ENCODE measurements at places on chromosomes 7 and 10.

DNA sequence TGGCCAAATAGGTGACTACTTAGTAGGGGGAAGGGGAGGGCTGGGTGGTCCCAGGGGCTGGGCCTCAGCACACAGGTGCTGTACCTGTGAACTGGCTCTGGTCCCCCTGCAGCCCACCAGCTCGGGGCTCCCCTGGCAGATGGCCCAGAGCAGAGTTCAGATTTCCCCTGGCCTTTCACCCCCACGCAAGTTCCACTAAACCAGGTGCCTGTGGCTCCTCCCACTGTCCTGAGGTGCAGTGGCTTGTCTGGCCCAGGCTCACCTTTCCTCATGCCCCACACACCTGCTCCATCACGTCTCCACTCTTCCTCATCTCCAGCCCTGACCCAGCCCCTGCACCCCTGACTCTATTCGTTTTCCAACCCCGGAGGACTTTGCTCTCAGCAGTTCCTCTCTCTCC lies 47.3 kb upstream of the OPALIN start:
- DNase-seq, result no peak

- DNase-seq, result no peak
Measured at GRCh38 chr10:84224411-84225028, 824 bp downstream of the LRIT2 start.

- DNase-seq, result no peak
Measured at GRCh38 chr7:76326646-76327233, 24.3 kb downstream of the HSPB1 start.

DNA sequence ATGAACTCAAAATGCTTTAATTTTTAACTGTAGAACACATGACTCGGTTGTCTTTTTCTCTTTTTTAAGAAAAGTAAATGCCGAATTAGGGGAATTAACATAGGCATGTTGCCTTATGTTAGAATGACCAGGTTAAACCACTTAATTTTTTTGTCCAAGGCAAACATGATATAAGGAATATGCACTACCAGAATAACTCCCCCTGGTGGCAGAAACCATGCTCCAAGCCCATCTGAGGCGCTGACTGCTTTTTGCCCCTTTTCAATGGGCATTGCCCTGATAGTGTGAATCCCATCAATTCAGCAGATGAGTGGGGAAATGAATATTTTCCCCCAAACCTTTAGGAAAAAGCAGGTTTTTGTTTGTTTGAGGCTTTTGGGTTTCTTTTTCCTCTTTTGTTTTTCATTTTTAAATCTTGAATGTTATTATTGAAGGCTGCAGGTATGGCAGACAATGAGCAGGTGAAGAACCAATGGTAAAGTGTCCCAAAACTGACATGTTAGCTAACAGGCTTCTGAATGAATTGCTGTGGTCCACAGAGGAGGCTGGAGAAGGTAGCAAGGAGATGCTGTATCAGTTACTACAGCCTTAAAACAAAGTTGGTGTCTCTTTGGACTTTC lies 284.3 kb downstream of the SORCS3 start:
- no peak for DNase-seq

Measured in activated T-helper 1 cell treated with anti-CD3 and anti-CD28 coated beads, Interleukin-2, amount 50 U/mL, for 16 hours (primary cell).